ENCODE measurements at places on chromosomes 11 and 22.

GRCh38 chr11:12694183-12694531, 19.9 kb downstream of the TEAD1 start:
- no peak for DNase-seq

DNA sequence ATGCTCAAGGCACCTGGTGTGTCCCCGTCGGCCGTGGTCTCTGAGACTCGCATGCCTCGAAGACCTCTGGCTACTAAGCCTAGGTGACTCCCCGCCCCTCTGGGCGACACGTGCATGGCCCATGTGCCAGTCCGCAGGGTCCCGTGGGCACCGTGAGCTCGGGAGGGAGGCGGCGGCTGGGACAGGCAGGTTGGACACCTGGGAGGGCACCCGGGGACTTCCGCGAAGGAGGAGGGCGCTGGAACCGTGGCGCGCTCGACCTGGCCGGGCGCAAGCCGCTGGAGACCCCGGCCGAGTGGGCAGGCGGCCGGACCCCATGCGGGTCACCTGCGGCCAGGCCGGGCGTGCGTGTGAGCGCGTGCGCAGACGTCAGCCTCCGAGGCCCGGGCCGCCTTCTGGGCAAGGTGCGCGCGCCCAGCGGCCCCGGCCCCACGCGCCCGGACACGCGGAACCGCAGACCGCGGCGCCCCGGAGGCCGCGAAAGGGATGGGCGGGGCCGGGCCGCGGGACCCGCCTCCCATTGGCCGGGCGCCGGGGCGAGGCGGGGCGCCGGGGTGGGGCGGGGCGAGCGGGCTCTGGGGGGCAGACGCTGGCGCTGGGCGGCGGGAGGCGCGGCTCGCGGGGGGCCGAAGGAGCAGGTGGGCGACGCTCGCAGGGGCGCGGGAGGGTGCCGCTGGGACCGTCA, 579 bp upstream of the RASD2 start:
- DNase-seq: peak; percentile 54

- no peak for DNase-seq
Measured at GRCh38 chr11:2441171-2441570, 3.1 kb downstream of the TRPM5 start.

DNA sequence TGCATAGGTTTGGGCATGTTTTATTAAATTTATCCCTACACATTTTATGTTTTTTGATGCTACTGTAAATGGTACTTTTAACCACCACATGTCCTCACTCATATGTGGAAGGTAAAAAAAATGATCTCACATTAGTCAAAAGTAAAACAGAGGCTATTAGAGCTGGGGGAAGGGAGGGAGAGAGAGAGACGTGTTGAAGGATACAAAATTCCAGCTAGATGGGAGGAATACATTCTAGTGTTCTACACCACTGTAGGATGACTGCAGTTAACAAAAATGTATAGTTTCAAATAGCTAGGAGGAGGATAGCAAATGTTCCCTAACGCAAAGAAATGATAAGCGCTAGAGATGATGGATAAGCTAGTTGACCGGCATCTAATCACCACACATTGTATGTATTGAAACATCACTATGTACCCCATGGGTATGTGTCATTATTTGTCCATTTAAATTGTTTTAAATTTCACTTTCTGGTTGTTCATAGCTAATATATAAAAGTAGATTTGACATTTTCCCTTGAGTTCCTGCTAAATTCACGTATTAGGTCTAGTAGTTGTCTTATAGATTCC, 9.9 kb upstream of the GNB1L start:
- DNase-seq: no peak

DNA sequence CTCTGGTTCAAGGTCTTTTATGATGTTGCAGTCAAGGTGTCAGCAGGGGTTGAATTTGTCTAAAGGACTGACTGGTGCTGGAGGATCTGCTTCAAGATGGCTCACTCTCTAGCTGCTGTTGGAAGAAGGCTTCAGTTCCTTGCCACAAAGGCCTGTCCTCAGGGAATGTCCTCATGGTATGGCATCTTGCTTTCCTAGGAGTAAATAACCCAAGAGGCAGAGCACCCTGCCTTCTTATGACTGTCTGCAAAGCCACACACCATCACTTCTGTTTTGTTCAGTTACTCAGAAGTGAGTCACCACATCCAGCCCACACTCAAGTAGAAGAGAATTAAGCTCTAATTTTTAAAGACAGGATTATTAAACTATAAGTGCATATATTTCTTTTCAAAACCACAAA, 45.2 kb downstream of the PLAAT5 start:
- no peak for DNase-seq
